ENCODE measurements at places on chromosomes 11 and 22.

DNA sequence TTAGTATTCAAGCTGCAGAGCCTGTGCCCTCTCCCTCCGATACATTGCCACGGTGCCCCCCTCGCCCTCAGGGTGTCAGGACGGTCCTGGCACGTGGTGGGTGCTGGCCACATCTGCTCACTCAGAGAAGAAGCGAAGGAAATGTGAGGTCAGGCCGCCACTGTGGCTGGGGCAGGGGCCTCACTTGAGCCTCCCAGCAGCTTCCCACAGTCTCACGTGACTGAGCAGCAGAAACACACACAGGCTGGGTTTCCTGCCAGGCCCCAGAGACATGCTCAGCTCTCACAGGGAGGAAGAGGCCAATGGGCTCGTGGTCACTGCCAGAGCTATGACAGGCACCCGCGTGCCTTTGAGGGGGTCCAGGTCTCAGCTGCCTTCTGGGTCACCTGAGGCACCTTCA, 37.9 kb upstream of the PRR5 start:
- no peak for DNase-seq

- DNase-seq = no peak
Measured at GRCh38 chr22:46430961-46431838, 95.7 kb downstream of the TRMU start.

GRCh38 chr11:129700701-129701100, 114.9 kb upstream of the TMEM45B start:
- no peak for DNase-seq

DNA sequence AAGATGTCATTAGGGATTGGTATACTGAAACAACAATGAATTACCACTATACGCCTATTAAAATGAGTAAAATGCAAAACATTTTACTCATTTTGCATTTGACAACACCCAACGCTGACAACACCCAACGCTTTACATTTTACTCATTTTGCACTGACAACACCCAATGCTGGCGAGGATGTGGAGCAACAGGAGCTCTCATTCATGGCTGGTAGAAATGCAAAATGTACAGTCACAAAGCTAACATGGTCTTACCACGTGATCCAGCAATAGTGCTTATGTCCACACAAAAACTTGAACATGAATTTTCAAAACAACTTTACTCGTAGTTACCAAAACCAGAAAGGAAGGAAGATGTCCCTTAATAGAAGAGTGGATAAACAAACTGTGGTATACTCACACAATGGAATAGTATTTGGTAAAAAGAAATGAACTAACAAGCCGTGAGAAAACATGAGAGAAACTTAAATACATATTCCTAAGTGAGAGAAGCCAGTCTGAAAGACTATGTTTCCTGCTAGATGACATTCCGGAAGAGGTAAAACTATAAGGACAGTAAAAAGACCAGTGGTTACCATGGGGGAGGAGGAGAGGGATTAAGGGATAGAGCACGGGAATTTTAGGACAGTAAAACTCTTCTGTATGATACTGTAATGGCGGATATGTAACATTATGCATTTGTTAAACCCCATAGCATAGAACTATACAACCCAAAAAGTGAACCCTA, 11.4 kb upstream of the MSANTD2 start:
- DNase-seq = no peak

DNA sequence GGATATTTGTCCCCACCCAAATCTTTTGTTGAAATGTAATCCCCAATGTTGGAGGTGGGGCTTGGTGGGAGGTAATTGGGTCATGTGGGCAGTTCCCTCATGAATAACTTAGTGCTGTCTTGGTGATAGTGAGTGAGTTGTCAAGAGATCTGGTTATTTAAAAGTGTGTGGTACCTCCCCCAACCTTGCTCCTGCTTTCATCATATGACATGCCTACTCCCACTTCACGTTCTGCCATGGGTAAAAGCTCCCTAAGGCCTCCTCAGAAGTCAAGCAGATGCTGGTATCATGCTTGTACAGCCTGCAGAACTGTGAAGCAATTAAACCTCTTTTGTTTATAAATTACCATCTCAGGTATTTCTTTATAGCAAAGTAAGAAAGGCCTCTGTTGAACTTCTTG, 30.6 kb downstream of the AAMDC start:
- no peak for DNase-seq

DNA sequence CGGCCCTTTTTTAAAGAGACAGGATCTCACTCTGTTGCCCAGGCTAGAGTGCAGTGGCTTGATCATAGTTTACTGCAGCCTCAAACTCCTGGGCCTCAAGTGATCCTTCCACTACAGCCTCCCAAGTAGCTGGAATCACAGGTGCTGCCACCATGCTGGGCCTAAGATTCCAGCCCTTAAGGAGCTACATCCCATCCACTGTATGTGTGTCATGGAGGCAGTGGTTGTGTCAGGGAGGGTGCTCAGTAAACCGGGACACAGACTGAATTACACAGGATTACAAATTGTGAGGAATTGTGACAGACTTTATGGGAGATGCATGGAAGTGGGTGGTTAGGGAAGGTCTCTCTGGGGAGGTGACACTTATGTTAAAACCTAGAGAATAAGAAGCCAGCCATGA, 2.1 kb upstream of the PPIL2 start:
- DNase-seq = no peak

- DNase-seq = no peak
Measured at GRCh38 chr11:122229481-122230384, 113.7 kb upstream of the BLID start.

GRCh38 chr11:112290493-112290850, 29.8 kb upstream of the PLET1 start:
- no peak for DNase-seq

DNA sequence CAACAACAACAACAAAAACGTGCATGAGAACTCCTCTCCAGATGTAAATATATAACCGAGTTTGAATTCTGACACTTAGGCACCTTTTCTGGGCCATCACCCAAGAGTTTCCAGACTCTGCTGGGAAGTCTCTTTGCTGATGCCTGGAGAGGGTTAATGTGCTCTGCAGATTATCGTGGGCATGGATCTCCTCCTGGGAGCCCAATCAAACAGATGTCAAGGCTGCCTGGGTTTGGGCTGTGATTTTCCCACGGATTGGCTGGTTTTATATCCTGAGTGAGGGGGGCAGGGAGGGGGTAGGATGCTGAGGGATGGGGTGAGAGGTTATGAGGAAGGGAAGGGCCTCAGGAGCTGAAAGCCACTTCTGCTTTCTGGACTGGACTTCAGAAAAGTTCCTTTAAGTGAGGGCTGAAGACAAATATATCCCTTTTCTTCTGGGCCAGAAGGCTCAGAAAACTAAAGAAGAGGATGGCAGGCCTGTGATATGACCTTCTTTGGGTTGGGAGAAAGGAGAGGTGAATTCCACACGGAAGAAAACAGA, 4.2 kb downstream of the ELF5 start:
- DNase-seq = no peak

DNA sequence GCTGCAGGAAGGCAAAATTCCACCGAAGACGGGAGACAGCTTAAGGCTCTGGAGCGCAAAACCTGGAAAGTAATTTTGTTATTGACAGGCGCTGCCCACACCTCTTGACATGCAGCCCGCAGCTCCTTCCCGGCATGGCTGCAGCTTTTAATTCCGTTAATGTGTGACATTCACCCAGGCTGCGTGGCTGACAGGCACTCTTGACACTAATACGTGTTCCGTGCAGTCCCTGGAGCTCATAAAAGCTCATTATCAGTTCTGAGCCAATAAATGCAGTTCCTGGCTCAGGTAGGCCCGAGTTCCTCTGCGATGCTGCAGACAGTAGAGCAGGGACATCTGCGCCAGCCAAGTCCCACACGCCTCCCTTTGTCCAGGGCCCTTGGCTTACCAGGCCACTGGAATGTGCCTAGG, 34.8 kb downstream of the TSPAN18 start:
- DNase-seq = no peak

- peak; percentile 29 for DNase-seq
Measured at GRCh38 chr11:10488121-10488933, 33.3 kb downstream of the AMPD3 start.

- no peak for DNase-seq
Measured at GRCh38 chr11:67664213-67664585, 10.2 kb downstream of the ALDH3B2 start.

DNA sequence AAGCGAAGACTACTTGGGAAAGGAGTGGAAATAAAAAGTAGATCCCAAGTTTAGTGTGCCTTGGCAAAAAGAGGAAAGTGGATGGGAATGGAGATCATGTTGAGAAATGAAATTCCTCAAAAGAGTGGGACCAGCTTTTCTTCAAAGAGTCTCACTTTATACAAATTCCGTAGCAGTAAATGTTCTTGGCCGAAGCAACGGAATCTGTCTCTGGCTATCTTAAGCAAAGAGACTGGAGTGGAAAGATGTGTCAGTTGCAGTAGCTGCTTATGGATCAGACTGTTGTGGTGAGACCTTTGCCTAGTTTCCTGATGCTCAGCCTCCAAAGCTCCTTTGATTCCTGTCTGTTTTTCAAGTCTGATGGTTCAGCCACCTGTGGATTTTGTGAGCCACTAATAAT, 73.6 kb downstream of the CSTPP1 start:
- no peak for DNase-seq

- no peak for DNase-seq
Measured at GRCh38 chr11:64916040-64916774, 802 bp downstream of the ATG2A start.

DNA sequence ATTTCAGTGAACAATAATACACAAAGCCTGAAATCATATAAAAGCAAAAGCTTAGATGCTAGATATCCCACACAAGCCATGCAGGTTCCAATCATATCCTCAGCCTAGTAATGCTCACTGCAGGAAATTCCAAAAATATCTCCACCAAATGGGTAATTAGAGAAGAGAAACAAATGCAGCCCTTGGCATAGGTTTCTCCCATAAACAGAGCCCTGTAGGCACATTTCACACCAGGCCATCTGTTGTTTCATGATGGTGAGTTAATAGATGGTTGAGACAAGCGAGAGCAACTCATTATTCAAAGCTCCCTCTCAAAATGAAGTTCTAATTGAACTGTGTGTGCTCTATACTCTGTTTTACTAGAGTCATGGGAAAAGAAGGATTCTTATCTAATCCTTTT, 154.6 kb upstream of the TRPC6 start:
- no peak for DNase-seq

- no peak for DNase-seq
Measured at GRCh38 chr11:19530505-19530904, 182.1 kb upstream of the NAV2 start.

- DNase-seq = no peak
Measured at GRCh38 chr22:44884968-44885805, 124.6 kb downstream of the PHF21B start.

- DNase-seq = no peak
Measured at GRCh38 chr11:126172596-126173038, 38.8 kb downstream of the RPUSD4 start.
